ENCODE measurements at places on chromosomes 11 and 22.

DNA sequence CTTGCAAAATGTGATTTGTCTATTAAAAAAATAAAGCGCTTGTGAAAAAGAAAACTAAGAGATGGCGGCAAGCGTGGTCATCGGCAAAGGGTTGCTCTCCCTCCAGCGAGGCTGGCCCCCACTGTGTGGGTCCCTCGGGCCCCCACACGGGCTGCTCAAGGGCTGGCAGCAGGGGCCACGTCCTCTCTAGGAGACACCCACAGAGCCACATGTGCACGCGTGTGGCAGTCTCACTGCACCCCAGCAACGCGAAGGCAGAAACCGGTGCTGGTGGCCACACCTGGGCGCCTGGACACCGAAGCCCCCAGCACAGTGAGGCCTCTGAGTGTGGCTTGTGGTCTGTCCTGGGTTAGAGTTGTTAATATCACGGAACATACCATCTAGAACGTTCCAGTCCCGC lies 34.4 kb downstream of the TOLLIP start:
- no peak for DNase-seq

DNA sequence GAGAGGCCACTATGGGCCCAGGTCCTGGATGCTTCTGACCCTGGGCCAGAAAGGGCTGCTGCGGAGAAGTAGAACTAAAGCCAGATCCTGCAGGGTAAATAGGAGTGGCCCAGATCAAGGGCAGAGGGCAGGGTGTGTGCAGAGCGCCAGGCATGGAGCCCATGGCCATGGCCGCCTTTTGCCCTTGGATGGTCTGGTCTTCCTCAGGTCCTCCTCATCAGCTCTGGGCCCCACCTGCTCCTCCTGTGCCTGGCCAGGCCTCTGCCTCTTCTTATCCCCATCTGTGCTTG lies 277.6 kb downstream of the BRD1 start:
- DNase-seq: no peak

DNA sequence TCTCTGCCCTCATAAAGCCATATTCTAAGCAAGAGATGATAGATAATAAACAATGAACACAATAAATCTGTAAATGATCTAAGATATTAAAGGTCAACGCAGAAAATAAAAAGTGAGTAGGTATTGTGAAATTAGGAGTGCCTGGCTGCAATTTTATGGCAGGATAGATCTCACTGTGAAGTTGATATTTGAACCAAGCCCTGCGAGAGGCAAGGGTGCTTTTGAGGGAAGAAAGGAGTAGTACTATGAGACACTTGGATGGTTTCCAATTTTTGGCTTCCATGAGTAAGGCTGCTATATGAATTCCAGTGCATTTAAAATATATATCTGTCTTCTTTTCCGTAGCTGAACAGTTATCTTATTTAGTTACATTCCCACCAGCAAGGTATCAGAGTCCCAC lies 720.0 kb upstream of the CNTN5 start:
- DNase-seq: no peak

DNA sequence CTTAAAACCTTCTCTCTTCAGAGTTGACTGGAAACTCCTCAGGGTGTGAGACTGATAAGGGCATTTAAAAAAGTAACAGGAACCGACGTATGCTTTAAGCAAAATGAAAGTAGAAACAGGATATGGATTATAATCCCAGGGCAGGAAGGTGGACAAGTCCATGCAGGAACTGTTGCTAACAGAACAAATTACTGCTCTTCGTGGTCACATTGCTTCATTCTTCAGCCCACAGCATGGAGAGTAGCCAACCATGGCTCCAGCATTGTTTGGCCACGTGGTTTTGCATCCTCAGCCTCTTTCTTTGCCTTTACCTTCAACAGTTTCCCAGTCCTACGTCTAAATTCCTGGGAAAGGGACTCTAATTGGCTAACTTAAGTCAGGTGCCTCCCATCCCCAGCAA lies 563.1 kb upstream of the ISX start:
- DNase-seq: no peak

- DNase-seq: peak; percentile 90
Measured at GRCh38 chr11:64887757-64888405, 9.5 kb upstream of the EHD1 start.

DNA sequence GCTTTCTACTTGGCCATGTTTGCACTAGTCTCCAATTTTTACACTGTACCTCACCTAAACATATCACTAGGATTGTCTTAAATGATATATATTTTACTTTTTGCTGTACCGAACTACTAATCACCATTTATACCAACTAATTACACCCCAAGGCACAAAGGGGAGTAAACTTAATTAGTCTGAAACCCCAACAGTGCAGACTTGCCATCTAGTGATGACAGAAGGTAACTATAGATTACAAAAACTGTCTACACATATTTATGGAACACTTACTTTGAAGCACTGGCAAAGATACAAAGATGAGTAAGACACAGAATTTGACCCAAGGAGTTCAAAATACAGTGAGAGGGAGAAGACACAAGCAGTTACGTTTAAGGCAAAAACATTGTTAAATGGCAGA lies 139.7 kb downstream of the CNTN5 start:
- DNase-seq: no peak

- DNase-seq: no peak
Measured at GRCh38 chr11:94648789-94649188, 81.6 kb downstream of the PIWIL4 start.

DNA sequence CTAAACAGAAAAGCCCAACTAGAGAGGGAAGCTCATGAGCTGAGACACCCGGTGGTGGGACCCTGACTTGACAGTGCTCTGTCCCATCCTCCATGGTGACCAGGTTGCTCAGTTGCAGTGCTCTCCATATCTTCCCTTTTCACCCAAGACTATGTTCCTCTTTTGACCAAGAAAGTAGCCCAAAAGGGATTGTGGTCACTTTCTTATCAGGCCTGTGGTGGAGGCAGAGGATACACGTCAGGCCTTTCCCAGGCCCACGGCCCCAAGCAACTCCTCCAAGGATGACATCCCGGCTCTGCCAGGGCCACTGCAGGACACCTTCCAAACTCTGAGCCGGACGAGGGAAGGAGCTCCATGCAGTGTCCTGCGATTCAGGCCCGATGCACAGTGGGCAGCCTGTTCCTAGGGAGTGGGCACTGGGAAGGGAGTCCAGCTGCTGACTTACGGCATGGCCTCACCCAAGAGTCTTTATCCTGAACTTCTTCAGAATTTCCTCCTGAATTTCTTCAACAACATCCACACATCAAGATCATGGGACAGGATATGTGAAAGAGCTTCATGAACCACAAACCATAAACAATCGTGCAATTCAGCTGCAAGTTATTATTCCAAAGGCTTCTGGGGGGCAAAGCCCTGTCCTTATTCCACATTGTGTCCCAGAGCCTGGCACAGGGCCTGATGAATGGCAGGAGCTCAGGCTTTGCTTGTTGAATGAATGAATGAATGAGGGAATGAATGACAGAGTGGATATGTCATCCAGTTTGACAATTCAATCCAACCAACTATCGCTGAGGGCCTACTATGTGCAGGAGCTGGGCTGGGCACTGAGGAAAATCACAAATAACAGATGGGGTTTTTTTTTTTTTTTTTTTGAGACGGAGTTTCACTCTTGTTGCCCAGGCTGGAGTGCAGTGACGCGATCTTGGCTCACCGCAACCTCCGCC lies 36.0 kb upstream of the MYH9 start:
- peak; percentile 69 for DNase-seq

DNA sequence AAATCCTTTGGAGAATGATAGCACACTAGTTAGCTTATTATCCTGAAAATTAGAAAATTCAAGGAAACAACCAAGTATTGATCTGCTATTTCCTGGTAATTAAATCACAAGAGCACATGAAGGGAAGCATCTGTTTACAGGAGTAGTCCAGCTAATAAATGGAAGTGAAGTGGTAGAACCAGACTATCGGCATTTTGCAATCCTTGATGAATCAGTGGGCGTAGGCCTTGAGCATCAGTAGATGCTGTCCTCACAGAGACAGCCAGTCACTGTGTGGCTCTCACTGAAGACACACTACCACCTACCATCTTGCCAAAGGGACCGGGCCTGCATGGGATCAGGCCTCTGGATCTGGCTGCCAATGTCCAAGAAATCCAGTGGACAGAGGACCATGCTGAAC lies 69.8 kb downstream of the FBLN1 start:
- peak; percentile 38 for DNase-seq

All from inflammatory macrophage treated with lipopolysaccharide for 1 hour (primary cell).